ENCODE measurements at places on chromosomes 12 and 14.

DNA sequence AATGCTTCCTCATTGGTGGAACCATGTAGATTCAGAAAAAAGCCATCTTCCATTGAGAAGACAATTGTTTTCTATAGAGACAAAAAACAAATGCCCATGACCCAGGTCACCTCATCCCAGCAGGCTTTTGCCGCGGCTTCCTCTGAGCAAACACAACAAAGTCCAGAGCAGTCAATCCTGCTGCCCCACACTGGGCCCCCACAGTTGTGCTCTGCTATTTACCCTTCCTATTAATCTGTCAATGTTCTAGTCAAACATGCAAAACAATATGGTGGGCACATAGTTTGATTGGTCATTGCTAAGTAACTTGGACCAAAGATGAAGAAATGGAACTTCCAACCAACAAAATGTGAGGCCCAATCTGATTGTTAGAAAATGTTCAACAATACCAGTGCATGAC, 20.7 kb downstream of the C12orf42 start:
- DNase-seq: no peak

DNA sequence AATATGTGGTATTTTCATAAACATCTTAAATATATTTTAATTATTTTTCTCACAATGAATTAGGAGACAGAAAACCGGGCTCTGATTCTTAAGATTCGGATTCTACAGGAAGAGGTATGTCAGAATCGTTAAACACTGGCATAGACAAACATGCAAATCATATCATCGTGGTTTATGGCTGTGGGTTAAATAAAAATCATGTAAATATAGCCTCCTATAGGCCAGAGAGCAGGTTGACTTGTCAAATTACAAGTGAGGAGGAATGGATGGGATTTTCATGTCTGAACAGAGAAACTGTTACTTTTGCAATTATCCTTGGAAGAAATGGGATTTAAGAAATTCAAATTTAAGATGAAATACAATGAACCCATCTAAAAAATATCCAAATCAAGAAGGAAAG, 74.9 kb upstream of the BCAT1 start:
- DNase-seq: no peak

- DNase-seq: no peak
These were observed 41.1 kb downstream of the TMEM63C start for GRCh38 chr14:77222546-77223225.

DNA sequence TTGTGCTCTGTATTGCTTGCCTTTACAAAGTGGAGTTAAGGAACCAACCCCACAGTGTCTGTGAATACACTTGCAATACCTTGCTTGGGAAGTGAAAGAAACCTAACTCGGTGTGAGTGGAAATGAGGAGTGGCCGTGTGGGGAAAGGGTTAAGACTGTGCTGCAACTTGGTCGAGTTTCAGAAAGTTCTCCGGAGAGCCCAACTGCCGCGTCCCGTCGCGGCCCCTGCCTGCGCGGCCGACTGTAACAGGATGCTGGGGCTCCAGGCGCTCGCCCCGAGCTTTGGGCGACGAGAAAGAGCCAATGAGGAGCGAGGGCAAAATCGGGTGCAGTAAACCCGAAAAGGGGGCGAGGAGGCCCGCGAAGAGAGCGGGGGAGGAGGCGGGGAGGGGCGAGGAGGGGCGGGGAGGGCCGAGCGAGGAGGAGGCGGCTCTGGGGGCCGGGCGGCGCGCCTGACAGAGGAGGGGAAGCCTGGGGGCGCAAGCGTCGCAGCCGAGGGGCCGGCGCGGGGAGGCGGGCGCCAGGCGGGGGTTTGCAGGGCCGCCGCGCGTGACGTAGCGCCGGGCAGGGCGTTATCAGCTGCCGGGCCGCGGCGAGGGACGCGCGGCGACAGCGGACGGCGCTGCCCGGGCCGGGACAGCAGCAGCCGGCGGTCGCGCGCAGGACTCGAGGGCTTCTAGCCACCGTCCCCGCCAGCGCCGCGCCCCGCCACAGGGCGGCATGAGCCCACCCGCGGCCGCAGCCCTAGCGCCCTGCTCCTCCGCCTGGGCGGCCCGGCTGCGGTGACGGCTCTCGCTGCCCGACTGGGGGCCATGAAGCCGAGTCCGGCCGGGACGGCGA, at the start of gene DACT1:
DACT1 (plus strand) TSS at position 572 of the 840 bp plus-strand sequence; CDS start at position 813, 241 bp downstream.
- DNase-seq: peak; percentile 36

DNA sequence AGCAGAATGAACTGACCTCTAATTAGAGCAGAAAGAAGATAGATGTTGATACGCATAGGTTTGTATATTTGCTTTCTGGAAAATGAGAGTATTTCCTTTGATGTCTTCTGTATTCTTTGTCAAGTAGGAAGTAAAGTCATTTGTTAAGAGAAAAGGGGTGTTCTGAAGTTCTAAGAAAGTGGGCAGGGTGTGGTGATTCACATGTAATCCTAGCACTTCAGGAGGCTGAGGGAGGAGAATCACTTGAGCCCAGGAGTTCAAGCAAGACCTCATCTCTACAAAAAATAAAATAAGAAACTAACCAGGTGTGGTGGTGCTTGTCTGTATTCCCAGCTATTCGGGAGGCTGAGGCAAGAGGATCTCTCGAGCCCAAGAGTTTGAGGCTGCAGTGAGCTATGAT, 2.8 kb downstream of the RHNO1 start:
- DNase-seq: no peak
